Renal cortex interstitium (tissue), 15 donors: ENCODE measurements at places on chromosomes 12 and 14. TPM values are rescaled to one million over a fixed set of nuclear protein-coding genes. Genes with fewer than 3 reads are reported as not detected.

Gene WSCD2
- polyA plus RNA-seq = 8.3 TPM

Gene PZP
- polyA plus RNA-seq = 0.53 TPM

Gene CLEC1B
- 0.48 TPM for polyA plus RNA-seq

DNA sequence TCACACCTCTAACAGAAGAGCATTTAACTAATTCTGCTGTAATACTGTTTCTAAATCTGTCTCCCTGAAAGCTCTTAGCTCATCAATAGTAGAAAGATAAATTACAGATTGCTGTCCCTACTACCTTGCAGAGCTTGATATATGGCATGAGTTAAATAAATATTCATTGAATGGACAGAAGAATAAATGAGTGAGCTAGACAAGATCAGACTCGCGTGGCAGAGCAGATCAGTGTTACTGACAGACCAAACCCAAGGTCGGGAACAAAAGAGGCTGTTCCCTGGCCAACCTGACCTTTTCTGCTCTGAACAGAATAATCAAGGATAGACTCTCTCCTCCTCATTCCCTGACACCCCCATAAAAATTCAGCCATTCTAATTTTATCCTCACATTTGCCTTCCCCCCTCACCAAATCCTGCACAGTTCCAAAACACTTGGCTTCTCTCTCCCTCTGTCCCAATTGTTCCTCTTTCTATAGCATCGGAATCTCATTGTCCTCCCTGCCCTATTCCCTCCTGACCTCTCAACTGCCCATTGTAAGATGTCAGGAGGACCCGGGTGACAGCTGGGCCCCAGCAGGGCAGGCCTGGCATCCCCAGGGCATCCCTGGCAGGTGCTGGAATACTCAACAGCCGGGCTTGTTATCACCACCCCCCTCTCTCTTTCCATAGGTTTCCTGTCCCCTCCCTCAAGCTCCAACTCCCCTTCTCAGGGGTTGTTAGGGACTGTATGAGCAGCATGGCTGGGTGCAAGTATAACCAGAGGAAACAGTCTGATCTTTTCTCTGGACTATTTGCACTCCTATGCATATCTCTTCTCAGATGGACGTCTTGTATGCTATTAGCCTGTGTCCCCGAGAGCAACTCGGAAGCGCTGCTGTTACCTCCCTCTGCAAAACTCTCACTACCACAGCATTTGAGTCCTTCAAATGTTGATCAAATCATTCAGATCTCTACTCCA is 19.9 kb downstream of the NEUROD4 start:
- DNase-seq = no peak

- no peak for DNase-seq
Observed at GRCh38 chr14:77099425-77100167, 1.5 kb downstream of the CIPC start.

- no peak for DNase-seq
Observed at GRCh38 chr12:67498991-67499390, 149.6 kb upstream of the DYRK2 start.

DNA sequence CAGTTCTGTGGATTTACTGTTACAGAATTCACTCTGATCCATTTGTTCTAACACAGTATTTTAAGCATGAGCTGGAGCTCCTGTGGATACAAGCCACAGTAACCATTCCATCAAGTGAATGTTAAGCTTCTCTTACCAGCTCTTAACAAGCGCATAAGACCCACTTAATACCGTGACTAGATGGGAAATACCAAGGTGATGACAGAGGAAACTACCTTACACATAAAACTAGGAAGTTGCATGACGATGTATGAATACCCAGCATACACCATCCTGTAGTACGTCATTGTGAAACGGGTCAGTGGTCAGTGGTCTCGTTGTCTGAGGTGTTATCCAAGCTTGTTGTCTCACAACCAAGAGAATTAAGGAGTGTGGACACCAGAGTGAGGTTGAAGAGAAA is 2.0 kb upstream of the GALC start:
- DNase-seq = no peak

DNA sequence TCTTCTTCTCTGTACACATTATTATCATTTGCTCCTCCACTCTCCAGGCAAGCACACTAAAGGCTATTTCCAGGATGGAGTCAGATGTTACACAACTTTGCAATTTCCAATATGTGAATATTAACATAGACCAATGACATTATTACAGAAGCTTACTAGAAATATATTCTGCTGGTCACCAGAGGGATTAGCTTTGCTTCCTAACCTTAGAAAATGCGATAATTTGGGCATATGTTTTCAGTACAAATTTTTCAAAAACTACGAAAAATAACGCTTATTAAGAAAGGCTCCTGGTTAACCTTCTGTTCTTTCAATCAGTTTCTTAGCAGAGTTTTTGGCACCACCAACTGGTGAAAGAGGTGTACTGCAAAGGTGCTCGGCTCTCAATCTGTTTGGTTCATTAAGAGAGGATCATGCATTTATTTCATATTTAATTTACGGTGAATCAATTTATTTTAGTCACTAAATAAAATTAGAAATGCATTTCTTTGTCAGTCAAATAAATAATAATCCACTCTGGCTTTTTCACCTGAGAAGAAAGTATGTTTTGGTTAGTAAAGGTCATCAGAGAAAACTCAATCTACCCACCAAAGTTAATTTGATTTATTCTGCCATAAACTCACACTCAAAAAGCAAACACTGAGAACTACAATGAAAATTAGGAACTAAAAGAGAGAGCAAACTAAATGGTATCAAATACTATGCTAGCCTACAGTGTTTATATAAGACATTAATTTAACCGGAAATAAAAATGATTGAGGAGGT is 39.2 kb downstream of the EFCAB11 start:
- no peak for DNase-seq

Gene ERP29
- 165 TPM for polyA plus RNA-seq

DNA sequence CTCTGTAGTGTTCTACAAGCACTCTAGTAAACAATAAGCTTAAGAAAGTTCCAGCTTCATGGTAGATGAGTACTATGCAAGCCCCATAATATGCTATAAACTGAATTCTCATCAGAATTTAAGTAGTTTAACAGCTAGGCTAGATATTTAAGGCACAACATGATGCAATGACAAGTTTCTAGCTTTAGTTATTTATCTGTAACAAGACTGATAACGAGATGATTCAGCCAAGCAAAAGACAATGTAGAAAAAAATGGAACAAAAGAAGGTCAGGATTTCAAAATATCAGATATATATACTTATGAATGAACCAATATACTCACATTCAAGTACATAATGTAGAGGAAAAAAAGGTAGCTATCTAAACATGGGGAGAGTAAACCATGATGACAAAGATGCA is 61.0 kb upstream of the RERGL start:
- no peak for DNase-seq

Gene CIROP
- not detected for polyA plus RNA-seq
